ENCODE measurements at places on chromosomes 2 and 18.
A peak's percentile ranks its signal among the peaks of the same experiment; 100 is the strongest.

DNA sequence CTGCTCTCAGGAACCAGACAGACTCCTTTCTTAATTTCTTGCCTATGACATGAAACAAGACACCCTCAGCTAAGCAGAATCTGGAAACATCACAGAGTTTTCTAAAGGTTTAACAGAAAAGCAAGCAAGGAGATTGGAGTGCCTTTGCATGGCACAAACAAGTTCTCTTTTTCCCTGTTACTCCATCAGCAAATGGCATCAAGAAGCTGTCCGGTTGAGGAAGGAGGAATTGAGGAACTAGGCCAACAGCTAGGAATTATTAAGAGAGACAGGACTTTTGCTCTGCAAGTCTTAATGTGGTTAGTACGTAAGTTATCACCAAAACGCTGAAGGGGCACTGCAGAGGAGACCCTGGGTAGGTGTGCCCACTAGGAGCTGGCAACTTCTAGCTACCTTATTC is 53.2 kb downstream of the NEB start:
- no peak for DNase-seq

DNA sequence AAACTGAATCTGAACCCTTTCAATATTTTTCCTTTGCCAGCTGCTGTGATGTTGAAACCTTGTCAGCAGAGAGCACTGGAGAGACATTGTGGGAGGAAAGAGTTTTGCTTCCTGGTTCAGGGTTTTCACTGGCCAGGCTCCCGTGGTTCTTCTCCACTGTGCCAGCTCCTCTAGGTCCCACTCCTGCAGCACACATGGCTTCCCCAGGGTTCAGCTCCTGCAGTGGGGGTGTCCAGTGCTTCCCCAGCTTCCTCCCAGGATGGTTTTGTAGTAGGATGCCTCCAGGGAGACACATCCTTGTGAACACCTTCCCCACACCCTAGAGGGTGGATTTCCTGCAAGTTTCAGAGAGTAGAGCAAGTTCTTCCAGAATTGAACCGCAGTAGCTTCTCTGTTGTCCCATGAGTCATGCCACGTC is 24.0 kb upstream of the SULT1C3 start:
- DNase-seq: no peak

DNA sequence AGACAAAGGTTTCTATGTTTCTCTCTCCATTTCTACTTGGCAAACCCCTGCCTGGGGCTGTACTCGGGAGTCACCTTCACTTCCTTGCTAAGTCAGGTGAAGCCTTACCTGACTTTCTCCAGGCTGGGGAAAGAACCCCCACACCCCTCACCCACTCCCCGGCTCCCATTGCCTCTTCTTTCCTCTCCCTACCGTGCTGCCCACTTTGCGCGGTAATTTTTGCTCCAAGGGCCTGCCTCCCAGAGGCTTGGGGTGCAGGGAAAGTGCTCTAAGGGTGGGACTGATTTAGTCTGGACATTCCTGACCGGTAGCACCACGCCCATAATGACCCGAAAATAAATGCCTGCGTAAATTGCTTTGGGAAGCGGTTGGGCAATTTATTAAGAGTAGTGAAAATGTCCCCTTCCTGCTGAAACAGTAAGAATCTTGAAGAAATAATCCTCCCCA is 49.1 kb upstream of the ATP6V1B1 start:
- no peak for DNase-seq

DNA sequence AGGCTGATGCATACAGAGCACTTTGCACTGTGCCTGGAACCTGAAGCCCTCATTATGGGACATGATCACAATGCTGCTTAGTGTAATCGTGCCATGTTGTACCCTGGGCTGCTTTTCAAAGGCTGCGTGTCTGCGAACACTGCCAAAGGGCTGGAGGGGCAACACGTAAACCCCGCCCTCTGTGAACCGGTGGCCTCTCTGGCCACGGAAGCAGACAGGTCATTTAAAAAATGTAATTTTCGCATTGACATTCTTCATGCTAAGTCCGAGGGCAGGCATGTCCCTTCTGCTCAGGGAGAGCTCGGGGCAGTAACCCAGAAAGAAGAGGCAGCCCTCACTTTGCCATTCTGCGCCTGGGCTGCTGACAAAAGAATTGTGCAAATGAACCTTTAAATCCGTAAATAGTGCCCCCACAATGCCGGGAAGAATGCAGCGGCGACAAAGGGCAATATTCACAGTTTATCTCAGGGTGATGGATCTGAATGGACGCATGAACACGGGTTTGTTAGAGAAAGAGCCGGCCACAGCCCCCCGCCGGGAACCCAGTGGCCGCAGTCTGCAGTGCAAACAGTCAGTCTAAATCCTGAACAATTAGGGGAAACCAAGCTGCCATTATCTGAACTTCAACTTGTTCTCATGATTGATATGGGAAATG is 226.1 kb downstream of the MYCN start:
- no peak for DNase-seq

DNA sequence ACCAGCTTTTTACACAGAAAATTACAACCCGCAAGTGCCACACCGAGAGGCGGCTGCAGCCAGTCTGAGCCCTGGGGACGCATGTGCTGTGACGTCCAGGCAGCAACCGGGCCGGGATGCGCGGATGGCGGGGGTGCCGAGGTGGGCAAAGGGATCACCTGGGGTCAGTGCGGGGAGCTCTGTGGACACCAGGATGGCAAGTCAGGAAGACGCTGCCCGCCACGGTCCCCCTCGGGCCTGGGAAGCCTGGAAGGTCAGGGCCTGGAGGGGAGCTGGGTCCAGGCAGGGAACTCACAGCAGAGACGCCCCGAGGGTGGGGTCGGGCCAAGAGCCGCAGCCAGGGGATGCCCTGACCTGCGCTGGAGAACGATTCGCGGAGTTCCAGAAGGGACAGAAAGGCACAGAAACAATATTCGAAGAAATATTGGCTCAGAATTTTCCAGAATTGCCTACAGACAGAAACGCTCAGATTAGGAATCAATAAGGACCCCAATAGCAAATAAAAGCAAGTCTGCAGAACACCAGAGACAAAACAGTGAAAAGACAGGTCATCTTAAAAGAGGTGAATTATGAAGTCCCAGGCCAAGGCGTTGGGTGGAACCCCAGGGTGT is 11.7 kb upstream of the KIF1A start:
- peak; percentile 67 for DNase-seq

- peak; percentile 47 for DNase-seq
Observed at GRCh38 chr2:70966681-70967080, 11.7 kb upstream of the ANKRD53 start.

- no peak for DNase-seq
Observed at GRCh38 chr2:11659115-11659475, 10.9 kb downstream of the NTSR2 start.

GRCh38 chr2:176165370-176166050 is 8.4 kb downstream of the HOXD3 start:
- no peak for DNase-seq

Measured in activated CD8-positive, alpha-beta memory T cell treated with anti-CD3 and anti-CD28 coated beads for 24 hours (primary cell).